ENCODE measurements at places on chromosomes 5 and 9.

GRCh38 chr9:98570663-98571440 lies 137.9 kb downstream of the GABBR2 start:
- DNase-seq, result no peak

- DNase-seq, result no peak
Observed at GRCh38 chr5:139132515-139132914, 65.7 kb downstream of the SIL1 start.

DNA sequence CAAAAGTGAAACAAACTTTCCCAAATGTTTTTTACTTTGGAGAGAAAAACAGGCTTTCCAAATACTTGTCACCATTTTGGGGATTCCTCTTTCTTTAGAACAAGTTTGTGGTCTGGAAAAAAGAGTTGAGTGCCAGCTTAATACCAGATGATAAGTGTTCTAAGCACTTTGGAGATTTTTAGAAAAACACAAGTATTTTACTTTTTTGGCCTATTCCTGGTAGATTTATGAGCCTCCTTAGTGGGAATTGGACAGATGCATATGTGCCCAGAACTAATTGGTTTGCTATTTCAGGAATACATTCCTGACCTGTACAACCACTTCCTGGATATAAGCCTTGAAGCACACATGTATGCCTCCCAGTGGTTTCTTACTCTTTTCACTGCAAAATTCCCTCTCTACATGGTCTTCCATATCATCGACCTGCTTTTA lies 40.5 kb downstream of the GPR21 start:
- DNase-seq, result no peak

- no peak for DNase-seq
Observed at GRCh38 chr5:76809141-76809540, 9.7 kb upstream of the F2RL1 start.

DNA sequence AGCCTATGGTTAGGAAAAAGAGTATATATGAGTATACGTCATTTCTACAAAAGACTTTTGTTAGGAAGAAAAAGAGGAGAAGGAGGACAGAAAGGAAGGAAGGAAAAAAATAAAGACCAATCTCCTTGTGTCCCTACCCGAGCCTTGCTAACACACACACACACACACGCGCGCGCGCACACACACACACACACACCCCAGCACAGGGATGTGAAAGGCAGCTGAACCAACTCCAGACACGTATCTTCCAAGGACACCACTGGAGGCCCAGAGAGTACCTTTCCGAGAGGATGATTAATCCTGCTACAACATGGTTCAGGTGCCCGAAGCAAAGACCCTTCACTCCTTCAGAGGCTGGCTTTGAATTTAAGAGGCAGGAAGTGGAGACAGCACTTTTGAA lies 56.9 kb upstream of the GALNT10 start:
- DNase-seq, result no peak

- no peak for DNase-seq
Observed at GRCh38 chr9:131421691-131422090, 27.8 kb downstream of the PRRC2B start.

- DNase-seq, result no peak
Observed at GRCh38 chr5:59921816-59922215, 28.3 kb upstream of the PDE4D start.

DNA sequence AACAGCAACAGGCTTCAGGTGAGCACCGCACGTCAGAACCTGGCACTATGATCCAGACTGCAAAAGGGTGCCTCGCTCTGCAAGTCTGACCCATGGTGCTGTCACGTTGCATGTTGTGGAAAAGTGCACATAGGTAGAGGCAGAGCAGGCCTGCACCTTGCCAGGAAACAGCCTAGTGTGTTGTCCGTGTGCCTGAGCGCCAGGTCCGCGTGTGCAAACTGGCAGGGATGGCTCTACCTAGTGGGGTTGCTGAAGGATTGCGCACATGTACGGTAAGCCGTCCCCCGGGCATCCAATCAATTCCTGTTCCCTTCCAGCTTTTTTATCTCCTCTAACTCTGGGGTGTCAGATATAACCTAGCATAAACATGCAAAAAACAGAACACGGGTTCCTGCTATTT lies 219.5 kb downstream of the NXNL2 start:
- DNase-seq, result no peak

DNA sequence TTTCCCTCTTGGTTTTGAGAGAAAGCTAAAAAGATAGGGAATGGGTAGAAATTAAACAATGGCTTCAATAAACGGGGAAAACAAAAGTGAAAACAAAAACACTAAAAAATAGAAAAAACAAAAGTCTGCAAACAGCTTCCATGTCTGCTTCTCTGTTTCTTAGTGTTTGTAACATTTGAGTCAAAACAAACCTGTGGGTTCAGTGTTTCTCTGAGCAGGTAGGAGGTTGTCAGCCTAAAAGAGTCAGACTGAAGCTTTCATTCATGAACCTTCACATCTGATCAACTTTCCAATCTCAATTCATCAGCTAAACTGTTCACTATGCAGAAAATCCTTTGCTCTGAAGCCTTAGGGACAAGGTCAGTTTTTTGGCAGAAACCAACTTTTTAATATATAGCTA lies 102.5 kb upstream of the ADAMTS16 start:
- no peak for DNase-seq

- no peak for DNase-seq
Observed at GRCh38 chr5:177233206-177233605, 70.3 kb downstream of the RAB24 start.

GRCh38 chr9:113995963-113996362 lies 82.1 kb downstream of the AMBP start:
- no peak for DNase-seq

DNA sequence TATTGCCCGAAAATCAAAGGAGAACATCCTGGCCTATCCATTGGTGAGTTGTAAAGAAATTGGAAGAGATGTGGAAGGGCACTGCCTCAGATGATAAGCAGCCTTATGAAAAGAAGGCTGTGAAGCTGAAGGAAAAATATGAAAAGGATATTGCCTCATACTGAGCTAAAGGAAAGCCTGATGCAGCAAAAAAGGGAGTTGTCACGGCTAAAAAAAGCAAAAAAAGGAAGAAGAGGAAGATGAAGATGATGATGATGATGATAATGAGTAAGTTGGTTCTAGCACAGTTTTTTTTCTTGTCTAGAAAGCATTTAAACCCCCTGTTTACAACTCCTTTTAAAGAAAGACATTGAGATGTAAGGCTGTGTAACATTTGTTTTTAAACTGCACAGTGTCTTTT lies 59.8 kb upstream of the ZBED3 start:
- DNase-seq, result no peak

GRCh38 chr5:125612776-125613175 lies 810.4 kb upstream of the GRAMD2B start:
- no peak for DNase-seq

GRCh38 chr5:95134326-95134725 lies 150.6 kb downstream of the MCTP1 start:
- no peak for DNase-seq

- DNase-seq, result no peak
Observed at GRCh38 chr5:119280380-119280779, 75.4 kb upstream of the TNFAIP8 start.

DNA sequence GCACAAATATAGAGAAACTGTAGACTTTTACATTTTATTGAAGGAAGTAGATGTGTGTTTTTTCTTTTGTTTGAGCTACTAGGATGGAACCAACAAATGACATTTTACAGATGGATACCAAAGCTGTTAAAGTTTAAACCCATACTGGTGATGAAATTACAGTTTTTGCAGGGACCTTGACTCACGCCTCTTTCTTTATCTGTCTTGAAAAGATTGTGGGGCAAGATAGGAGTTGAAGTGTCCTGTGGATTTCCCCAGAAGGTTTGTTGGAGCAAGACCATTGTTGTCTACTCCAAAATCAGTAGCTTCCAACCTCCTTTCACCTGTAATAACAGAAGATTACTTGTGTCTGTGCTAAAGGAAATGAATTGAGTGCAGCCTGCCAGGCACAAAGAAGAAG lies 4.1 kb upstream of the C5orf63 start:
- DNase-seq, result no peak

DNA sequence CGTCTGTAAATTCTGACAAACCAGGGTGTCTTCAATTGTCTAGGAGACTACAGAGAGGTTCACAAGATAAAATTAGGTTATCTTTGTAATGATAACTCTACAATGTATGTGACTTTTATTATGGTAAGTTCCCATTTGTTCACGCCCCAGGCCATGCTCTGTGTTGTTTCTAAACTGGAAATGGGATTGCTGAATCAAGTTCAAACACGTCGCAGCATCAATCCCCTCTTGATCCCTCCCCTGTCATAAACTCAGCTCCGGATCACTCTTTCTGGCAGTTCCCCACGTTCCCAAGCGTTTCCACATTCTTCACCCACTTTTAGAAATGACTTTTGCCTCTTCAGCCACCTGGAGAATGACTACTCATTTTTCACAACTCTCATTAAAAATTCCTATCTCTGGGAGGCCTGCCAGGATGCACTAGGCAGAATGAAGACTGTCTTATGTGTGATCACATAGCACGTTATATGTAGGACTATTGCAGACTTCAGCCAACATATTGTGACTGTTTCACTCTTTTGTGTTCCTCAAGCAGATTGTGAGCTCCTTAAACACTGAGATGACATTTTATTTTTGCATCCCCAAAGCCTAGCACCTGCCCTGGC lies 1124.2 kb upstream of the WWC1 start:
- no peak for DNase-seq

GRCh38 chr9:137235424-137236237 lies 4.9 kb downstream of the SLC34A3 start:
- DNase-seq, result peak; percentile 36

GRCh38 chr5:152170350-152170749 lies 234.7 kb downstream of the NMUR2 start:
- no peak for DNase-seq

GRCh38 chr5:56155992-56156584 lies 77.0 kb downstream of the ANKRD55 start:
- no peak for DNase-seq

GRCh38 chr5:167378894-167379723 lies 912.3 kb upstream of the WWC1 start:
- no peak for DNase-seq

DNA sequence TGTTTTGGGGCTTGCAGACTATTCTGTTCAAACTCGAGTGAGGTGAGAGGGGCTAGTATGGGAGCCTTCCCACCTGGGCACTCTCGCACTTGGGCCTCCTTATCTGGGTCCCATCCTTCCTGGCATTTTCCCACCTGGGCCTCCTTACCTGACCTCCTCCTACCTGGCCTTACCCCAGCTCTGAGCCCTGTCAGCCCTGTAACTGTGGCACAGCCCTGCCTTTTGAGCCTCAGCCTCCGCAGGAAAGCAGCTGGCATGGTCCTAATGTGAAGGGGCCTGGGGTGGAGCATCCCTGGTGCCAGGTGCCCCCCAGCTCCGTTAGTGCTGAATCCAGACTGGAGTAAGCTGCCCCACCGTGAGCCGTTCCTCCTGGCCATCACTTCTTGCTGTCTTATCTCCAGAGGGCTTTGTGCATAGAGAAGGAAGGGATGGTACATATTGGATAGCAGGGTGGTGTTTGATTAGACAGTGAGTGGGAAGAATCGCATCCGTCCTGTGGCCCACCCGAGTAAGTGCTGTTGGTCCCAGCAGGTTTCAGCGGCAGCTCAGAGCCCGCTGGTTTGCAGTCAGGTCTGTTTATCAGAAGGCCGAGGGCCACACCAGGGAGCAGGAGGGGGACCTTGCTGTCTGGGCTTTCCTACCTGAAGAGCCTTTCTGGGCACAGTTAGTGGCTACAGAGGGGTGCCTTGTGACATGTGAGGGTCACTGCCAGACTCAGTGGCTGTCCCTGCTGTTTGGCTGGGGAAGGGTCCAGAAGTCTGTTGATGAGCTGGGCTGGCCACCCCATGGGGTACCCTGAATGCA lies 76.5 kb downstream of the WNK2 start:
- DNase-seq, result peak; percentile 19

DNA sequence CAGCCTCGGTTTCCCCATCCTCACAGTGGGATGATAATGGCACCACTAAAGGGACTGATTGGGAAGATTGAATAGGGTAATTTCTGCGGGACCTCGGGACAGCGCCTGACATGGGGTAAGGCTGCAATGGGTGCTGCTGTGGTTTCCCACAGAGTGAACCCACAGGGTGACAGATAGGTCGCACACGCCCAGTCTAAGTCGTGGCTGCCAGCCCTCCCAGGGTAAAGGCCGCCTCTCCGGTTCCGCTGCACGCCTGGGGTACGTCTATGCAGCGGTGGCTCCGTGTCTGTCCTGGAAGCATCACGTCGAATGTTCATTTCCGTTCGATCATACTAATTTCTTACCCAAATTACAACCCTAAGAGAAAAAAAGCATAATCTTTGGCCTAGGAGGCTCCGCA lies 631 bp downstream of the CFAP77 start:
- DNase-seq, result peak; percentile 35

- no peak for DNase-seq
Observed at GRCh38 chr5:128338649-128339048, 199.4 kb downstream of the FBN2 start.
